ENCODE measurements at places on chromosomes 4 and X.

- no peak for DNase-seq
These were observed 55.4 kb downstream of the NOP14 start for GRCh38 chr4:2907706-2908293.

DNA sequence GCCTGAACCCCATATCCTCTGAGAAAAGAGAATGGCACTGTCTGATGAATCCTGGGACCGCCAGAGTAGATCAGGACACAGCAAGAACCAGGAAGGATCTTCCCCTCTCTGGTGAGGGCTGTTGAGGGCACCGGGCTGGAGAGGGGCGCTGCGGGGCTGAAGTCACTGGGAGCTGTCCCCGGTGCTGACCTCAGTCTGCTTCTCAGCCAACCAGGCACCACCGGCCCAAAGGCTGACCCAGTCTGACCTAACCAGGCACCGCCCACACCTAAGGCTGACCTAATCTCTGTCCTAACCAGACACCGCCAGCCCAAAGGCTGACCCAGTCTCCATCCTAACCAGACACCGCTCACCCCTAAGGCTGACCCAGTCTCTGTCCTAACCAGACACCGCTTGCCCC, 82.8 kb downstream of the CPZ start:
- no peak for DNase-seq

DNA sequence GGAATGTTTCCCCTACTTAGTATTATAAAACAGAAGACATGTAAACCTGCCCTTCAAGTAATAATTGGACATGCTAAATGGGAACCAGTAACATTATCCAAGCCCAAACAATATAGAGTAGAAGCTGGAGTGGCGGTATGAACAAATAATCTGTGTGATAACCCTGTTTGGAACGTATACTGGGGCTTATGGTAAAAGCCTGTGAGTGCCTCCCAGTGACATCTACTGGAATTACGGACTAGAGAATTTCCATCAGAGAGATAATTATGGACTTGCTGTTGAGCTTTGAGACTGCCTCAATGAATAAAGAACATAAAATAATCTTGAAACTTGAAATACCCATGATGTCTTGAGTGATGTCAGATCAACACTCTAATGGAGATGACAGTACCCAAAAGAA, 406.3 kb upstream of the GRIA3 start:
- no peak for DNase-seq

DNA sequence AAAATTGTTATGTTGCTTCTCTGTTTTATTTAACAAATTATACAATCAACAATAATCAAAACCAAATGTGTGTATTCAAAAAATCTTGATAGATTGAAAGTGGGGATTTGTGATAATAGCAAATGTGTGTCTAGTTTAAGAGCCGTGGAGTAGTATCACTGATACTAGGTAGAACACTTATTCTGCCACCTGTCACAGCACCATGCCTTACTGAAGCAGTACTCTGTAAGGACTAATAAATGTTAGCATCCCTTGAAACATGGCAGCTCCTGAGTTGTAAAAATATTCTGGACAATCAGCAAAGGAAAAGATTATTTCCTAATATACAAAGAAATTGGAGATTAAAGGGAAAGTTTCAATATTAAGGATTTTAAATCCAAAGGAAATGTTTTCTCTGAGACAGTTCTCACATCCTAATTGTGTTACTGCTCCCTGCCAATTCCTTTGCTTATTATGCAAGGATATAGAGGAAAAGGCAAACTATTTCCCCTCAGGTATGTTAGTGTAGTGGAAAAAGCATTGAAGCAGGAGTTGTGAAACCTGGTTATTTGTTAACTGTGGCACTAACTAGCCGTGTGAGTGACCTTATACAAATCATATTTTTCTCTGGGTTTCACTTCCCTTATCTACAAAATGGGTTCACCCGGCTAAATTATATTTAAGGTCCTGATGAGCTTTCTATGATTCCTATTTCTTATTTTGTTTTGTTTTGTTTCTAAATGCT, 303.1 kb downstream of the ARHGAP24 start:
- no peak for DNase-seq

DNA sequence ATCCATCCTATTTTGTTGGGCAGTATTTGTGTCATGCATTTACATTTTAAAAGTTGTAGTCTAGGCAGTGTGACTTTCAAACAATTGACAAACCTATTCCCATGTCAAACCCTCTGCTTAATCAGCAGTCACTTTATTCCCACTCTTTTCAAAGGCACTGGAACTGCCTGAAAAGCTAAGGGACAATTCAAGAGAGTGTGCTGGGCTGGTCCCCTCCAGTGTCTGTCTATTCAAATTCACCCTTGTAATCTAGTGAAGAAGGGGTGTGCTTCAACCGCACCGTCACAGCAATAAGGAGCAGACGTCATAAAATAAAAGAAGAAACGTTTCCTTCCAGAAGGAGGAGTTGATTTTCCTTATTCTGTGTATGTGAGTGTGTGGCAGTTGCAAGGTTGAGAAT, 197.0 kb upstream of the MAD2L1 start:
- no peak for DNase-seq

DNA sequence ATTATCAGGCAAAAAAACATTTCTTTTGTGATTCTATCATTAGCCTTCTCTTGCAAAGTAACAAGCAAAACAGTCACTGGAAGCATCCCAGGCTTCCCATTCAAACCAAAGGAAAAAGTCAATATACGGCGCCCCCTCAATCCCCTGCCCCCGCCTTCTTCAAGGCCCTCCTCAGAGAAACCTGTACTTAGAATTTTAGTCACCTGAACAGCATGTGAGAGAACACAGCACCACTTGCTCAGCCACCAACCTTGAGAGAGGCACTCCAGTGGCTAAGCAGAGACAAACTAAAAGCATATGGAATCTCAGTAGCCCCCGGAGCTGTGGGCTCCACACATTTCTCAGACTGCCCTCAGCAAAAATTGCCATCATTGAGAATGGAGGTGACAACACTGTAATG, 25.2 kb downstream of the LEF1 start:
- DNase-seq: no peak

GRCh38 chr4:14303856-14304255, 676.3 kb upstream of the BOD1L1 start:
- no peak for DNase-seq

DNA sequence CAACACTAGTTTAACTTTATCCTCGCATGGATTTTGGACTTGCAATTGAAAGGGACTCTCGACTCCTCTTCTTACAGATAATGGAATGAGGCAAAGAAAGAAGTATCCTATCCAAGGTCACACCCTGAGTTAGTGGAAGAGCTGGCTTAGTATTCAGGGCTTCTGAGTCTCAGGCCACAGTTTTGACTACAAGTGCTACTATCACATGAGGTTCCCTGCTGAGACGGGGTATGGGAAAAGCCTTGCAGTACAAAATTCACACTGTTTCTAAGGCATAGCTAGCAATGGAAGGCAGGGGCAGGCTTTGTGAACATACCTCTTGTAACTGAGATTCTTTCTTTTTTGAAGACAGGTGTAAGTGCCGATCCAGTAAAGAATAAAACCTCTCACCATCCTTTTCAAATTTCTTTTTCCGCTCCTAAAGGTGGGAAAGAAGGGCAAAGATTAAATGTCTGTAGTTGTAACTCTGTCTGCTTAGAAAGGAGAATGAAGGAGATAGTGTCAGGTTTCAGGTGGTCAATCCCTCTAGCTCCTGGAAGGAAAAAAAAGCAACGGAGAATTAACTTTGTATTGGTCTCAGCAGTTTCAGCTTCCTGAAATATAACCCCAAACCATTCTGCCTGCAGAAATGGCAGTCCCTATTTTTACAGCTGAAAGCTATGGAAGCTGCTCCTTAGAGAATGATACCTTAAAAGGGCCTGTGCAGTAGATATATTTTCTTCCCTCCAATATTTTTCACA, 199.0 kb downstream of the OPHN1 start:
- no peak for DNase-seq

DNA sequence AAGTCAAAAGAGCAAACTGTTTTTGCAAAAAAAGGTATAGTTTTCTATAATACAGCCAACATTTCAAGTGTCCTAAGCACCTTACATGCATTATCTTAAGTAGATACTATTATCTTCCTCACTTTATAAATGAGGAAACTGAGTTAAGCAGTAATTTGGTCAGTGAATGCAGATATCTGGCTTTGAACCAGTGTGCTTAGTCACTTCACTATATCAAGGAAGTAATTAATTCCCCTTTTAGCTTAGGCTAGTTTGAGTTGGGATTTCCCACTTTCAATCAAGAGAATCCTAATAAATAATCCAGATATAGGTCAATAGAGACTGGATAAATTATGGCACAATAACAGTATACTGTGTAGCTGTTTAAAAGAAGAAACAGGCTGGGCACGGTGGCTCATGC, 14.8 kb downstream of the SPINK2 start:
- DNase-seq: no peak

DNA sequence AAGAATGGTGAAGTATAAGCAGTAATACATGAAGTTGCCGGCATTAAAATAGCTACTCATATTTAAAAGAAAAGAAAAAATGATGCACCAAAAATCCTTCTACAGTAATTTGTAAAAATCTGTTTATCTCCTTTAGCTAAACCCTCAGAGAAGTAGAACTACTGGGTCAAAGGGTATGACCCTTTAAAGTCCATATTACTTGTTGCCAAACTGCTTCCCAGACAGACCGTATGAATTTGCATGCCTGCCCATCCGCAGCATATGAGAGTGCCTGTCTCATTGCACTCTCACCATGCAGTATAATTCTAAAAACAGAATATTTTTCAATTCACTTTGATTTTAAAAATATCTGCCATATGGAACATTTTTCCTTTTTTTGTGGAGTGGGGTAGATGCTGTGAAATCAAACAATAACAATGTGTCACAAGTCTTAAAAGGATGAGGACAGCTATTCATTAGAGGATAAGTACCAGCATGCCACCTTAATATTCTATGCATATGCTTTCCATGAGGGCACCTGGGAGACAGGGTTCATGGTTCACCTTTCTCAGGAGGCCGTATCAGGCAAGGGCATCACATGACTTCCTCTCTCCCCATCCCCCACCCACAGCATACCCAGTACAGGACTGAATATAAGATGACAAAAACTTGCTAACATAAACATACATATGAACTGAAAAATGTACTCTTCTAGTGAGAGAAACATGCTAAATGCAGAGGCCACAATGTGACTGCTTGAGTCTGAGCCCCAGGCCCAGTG, 17.8 kb downstream of the ZDHHC9 start:
- DNase-seq: peak; percentile 57

GRCh38 chrX:154458954-154459778, 1.1 kb downstream of the PLXNA3 start:
- no peak for DNase-seq

DNA sequence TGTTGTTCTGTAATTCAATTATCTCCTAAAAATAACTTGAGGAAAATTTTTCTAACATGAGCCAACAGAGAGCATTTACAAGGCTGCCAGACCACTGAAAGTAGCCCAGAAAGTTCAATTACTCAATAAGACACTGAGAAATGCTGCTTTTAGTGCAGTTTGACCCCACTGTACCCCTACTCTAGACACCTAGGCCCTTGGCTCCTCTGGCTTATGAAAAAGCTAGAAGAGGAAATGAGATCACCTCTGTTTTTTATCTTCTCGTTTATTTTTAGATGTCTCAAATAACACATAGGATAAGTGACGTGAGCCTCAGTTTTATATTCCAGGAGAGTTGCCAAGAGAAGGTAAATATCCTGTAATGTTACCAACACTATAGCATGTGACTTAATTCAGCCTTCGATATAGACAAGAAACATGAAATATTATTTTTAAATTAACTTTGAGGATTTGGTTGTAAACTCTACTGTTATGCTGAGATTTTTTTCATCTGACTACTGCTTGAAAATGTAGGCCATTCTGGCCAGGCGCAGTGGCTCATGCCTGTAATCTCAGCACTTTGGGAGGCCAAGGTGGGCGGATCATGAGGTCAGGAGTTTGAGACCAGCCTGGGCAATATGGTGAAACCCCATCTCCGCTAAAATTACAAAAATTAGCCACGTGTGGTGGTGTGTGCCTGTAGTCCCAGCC, 24.4 kb downstream of the TNIP3 start:
- no peak for DNase-seq

- peak; percentile 40 for DNase-seq
These were observed 35.7 kb downstream of the MAGEB17 start for GRCh38 chrX:16202943-16203342.

GRCh38 chrX:13487731-13488505, 81.5 kb upstream of the EGFL6 start:
- DNase-seq: peak; percentile 43

GRCh38 chr4:75144475-75144874, 211.6 kb downstream of the PARM1 start:
- DNase-seq: no peak

GRCh38 chr4:43132010-43132582, 239.6 kb downstream of the GRXCR1 start:
- peak; percentile 49 for DNase-seq

GRCh38 chr4:85818700-85819099, 343.8 kb downstream of the ARHGAP24 start:
- DNase-seq: no peak

GRCh38 chrX:48897157-48897624, 377 bp downstream of the TIMM17B start:
- peak; percentile 81 for DNase-seq

DNA sequence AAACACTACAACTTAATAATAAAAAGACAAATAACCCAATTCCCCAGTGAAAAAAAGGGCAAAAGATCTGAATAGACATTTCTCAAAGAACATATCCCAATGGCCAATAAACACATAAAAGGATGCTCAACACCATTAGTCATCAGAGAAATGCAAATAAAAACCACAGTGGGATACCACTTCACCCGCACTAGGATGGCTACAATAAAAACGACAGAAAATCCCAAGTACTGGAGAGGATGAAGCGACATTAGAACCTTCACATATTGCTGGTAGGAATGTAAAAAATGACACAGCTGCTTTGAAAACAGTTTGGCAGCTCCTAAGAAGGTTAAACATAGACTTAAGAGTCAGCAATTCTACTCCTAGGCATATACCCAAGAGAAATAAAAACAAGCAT, 140.6 kb upstream of the ARX start:
- no peak for DNase-seq

GRCh38 chr4:13794819-13795565, 167.5 kb upstream of the BOD1L1 start:
- no peak for DNase-seq

DNA sequence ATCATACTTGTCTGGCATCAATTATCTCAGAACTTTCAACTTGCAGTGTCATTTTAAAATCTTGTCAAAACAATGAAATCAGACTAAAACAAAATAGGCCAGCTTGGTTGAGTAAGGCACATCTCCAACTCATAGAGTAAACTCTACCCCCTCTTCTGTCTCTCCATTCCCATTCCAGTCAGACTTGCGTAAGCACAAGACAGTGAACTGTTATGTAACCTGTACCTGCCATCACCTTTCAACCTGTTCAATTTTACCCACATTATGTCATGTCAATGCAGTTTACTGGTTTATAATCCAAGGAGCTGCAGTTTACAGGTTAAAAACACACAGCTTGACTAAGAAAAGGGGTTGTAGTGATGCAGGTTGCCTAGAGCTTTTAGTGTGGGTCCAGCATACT, 8.3 kb downstream of the CDX4 start:
- DNase-seq: no peak
